ENCODE measurements at places on chromosomes 4 and X. TPM values are rescaled to one million over a fixed set of nuclear protein-coding genes. Genes with fewer than 3 reads are reported as not detected.

DNA sequence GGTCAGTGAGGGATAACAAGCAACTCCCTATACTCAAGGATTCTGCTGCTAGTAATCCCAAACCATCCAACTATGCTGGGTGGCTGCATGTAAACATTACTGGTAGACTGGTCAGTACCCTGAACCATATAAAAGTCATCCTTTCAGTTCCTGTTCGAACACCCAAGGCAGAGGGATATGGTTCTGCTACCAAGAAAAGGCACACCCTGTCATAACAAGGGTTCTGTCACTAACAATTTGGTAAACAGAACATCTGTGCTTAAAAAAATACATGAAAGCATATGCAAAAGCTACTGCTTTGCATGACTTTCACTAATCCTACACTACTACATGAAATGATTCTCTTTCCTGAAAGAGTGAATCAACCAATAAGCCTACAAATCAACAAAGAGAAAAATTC is 76.8 kb upstream of the MCF2 start:
- no peak for DNase-seq

GRCh38 chr4:165326831-165327210 is 648 bp upstream of the MSMO1 start:
- DNase-seq, result no peak

GRCh38 chr4:10721616-10722015 is 37.0 kb upstream of the CLNK start:
- DNase-seq, result no peak

- DNase-seq, result no peak
Observed at GRCh38 chr4:68180849-68181526, 51.3 kb upstream of the TMPRSS11F start.

- no peak for DNase-seq
Observed at GRCh38 chr4:138671606-138672084, 343.9 kb upstream of the NOCT start.

The CRMP1 gene
- polyA plus RNA-seq, result 50.9 TPM

The TCEAL8 gene
- polyA plus RNA-seq, result 179 TPM

Measured in right renal pelvis (tissue), 4 donors.